ENCODE measurements at places on chromosomes 12 and 14.

- no peak for DNase-seq
Observed at GRCh38 chr12:42128327-42128726, 16.3 kb downstream of the GXYLT1 start.

- no peak for DNase-seq
Observed at GRCh38 chr12:113659416-113659815, 187.7 kb upstream of the LHX5 start.

GRCh38 chr12:131092901-131093603, 139.3 kb downstream of the ADGRD1 start:
- no peak for DNase-seq

- DNase-seq, result no peak
Observed at GRCh38 chr14:61335671-61336275, 14.4 kb downstream of the PRKCH start.

DNA sequence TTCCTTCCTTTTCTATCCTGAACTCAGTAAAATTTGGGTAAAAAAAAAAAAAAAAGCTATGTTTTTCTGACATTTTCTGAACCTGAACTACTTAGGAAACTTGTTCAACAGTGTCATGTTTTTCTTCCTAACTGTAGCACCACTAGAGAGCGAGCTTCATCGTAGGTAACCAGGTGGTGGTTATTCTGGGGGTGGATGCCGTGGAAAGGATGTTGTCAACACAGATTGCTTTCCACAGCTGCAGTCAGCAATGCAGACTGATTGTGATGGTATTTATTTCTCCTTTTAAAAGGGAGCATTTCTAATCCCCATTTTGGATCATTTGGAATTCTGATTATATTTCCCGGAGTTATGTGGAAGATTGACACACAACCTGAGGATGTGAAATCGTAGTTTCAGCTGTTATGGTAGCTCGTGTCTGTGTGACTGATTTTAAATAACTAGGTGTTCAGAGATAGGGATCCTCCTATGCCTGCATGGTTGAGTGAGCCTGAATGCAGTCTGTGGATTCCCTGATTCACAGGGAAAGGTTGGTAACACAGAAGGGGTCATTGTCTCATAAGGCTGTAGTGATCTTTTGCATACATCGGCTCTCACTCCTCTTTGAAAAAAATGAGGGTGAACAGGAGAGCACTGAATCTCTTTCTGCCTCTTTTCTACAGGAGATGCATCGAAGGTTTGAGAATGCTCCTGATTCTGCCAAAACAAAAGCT, 113.2 kb downstream of the ERC1 start:
- DNase-seq, result no peak

Measured in AG08396 (cell line).